ELF-1 (cell line): ENCODE measurements at places on chromosomes 2 and 18.
A peak's percentile ranks its signal among the peaks of the same experiment; 100 is the strongest.

DNA sequence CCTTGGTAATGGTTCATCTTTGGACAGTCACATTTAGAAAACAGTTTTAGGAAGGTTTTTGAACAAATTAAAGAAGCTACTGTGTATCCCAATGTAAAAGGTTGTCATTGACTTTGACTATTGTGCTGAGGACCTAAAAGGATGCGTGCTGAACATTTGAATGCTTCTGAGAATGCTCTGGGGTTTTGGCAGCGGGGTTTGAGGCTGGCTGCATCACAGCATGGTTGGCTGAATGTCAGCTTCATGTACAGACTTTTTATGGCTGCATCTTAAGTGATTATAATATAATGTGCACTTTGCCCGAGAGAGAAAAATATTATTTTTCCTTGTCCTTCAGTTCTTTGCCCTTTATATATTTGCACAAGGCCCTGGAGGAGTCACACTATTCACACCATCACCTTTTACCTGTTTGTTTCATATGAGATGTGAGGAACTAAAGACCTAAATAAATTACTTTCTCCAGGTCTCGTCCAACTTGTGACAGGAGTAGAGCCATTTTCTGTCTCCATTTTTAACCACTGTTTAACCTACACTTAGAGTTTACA, 125.9 kb downstream of the CCDC85A start:
- DNase-seq = no peak

DNA sequence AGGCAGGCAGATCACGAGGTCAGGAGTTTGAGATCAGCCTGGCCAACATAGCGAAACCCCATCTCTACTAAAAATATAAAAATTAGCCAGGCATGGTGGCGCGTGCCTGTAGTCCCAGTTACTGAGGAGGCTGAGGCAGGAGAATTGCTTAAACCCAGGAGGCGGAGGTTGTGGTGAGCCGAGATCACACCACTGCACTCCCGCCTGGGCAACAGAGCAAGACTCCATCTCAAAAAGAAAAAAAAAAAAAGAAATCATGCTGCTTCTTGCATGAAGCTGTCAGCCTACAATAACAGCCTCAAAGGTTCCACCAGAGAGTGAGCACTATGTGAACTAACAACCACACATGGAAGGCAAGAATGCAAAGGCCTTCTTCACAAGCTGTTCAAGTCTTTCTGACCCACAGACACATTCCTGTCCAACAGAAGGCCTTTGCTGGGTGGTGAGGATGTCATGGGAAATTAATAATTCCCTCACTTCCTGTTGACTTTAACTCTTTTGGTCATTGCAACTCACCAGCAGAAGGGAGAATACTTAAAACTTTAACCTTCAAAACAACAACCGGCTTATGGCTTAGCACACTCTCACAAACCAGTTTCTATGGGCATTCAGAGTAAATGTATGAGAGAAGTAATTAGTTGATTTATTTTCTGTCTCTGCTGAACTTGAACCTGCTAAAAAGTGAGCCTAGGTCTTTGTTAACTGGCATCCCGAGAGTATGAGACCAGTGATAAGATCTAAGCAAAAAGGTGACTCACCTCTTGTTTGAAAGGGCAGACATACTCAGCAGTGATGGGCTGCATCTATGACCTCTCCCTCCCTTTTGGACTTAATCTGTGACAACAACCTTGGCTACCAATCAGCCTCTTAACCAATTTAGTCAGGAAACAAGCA, 11.8 kb downstream of the PLEKHM3 start:
- no peak for DNase-seq

GRCh38 chr2:98472132-98472650, 27.5 kb downstream of the INPP4A start:
- no peak for DNase-seq

DNA sequence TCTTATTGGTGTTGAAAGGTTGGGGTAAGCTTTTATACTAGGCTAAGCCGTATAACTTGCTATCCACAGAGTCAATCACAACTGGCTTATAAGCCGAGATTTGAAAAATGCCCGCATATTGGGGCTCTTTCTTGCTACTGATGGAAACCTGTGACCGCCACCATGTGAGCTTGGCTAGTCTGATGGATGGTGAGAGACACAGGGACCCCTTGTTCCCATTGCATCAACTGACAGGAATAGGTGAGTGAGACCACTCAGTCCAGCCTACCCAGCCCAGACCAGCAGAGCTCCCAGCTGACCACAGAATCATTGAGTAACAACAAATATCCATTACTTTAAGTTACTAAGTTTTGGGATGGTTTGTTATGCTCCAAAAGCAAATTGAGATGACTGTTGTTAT, 676.4 kb upstream of the HS6ST1 start:
- DNase-seq = no peak

- DNase-seq = no peak
Measured at GRCh38 chr18:55228191-55228590, 268.9 kb upstream of the CCDC68 start.

DNA sequence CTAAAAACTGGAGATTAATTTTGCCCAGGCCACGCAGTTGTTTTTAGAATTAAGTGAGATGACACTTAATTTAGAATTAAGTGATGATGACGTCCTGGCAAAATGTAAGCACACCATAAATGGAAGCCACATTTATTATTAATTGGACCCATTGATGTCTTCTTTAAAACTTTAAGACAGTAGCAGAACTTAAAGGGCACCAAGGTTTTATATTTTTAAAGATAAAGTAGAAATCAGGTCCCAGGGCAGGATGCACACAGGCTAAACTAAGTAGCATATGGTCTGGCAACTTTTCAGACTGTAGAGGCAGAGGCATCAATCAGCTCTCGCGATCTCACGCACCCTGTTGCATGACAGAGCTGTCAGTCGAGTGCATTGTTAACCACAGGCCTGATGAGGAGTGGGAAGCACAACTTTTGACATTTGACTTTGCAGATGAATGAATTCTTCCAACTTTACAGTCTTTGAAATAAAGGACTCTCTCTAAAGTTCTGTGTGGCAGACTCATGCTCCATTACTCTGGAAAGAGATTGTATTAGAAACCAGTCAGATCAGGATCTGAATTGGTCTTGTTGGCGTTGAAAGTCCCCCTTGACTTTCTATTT, 232.4 kb downstream of the CD226 start:
- DNase-seq = peak; percentile 12

DNA sequence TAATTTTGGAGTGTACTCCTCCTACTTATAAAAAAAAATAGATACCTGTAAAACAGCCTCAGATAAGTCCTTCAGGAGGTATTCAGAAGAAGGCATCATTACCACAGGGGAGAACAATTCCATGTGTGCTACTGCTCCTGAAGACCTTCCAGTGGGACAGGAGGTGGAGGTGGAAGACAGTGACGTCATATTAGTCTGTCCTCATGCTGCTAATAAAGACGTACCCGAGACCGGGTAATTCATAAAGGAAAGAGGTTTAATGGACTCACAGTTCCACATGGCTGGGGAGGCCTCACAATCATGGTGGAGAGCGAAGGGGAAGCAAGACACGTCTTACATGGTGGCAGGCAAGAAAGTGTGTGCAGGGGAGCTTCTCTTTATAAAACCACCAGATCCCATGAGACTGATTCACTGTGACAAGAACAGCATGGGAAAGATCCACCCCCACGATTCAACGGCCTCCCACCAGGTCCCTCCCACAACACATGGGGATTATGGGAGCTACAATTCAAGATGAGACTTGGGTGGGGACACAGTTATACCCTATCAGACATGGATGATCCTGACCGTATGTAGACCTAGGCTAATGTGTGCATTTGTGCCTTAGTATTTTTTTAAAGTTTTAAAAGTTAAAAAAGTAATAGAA, 98.4 kb downstream of the NDUFA10 start:
- DNase-seq = no peak

DNA sequence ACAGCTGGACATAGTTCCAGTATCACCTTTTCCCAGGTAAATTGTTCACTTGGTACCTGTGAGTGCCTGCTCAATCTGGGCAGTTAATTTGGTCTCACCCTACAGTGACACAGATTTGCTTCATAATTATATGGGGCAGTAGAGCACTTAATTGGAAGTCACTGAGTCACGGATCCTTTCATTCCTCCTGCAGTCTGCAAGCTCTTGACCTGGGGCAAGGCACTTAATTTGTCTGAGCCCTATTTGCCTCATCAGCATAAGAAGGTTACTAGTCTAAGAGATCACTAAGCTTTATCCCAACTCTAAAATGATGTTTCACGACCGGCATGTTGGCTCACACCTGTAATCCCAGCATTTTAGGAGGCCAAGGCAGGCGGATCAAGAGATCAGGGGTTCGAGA, 8.9 kb downstream of the FBXO36 start:
- peak; percentile 51 for DNase-seq

DNA sequence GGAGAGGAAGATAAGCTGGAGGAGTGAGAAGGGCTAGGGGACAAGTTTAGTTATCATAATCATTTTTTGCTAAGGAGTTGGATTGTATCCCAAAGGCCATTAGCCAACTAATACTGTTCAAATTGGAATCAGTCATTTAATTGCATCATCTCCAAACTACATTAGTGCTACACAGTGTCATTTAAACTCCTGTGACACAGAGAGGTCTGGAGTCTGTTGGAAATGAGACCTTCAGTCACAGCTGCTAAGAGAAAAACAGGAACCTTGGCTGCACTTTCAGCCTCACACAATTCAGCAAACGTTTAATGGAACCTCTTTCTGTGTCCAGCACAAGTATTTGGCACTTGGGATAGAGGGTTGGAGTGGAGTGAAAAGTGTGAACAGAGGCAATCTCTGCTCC, 175.5 kb upstream of the MGAT5 start:
- DNase-seq = no peak

GRCh38 chr2:196431957-196432356, 207.6 kb upstream of the CCDC150 start:
- DNase-seq = peak; percentile 53

- no peak for DNase-seq
Measured at GRCh38 chr18:12774982-12775381, 72.1 kb downstream of the PSMG2 start.

DNA sequence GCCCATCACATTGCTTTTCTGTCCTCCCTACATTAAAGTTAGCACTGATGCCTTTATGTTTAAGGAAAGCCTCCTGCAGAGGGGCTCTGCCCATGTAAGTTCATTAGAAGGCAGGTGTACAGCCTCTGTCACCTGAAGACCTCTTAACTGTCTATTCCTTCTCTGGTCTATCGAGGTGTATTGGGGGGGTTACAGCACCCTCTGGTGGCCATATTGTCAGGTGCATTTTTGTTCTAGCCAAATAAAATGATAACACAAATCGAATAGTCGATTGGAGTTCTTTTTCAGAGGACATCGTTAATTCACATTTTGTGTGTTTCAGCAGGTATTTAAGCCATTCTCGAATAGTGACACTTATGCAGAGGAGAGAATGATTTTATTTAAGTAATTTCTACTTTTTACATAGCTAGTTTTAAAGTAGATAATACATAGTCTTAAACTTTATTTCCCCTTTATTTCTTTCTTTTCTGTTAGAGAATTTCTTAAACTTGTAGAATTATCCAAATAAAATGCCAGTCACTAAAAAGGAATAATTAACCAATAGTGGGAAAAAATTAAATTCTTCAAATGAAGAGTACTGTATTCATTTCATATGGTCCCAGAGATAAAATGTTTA, 136.8 kb downstream of the NEDD4L start:
- peak; percentile 67 for DNase-seq

DNA sequence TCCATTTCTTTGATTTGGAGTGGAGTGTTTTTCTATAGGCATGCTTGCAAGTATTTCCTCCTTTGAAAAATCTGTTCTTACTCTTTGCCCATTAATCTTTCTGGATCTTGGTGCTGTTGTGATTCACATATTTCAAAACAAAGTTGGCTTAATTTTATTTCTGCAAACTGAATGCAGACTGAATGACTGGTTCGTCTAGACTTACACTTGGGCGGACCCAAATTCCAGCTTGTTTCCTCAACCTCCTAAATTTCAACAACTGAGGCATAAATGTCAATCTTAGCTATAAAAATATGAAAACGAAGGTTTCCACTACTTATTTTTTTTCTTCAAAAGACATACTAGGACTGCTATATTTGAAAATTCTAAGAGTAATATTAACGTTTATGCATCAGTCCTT, 59.0 kb downstream of the ANKRD44 start:
- no peak for DNase-seq

GRCh38 chr18:54263904-54264336, 5.4 kb upstream of the POLI start:
- DNase-seq = no peak

DNA sequence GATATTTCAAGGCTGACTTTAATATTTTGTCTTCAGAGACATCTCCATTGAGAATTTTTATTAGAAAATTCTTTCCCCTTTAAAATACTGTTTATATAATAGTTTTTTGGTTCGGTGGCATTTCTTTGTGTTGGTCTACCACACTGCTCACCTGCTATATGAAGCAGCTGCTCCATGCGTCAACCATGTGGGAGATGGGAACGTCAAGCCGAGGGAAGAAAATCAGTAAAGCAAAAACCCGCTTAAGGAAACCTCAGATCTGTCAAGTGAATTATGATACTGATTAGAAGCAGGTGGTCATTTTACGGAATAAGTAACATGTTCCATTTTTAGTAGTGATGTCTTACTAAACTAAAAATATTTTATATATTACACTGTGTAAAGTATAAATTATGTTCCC, 5.6 kb upstream of the TMEM17 start:
- DNase-seq = no peak

- no peak for DNase-seq
Measured at GRCh38 chr2:229434187-229434586, 163.1 kb upstream of the PID1 start.

DNA sequence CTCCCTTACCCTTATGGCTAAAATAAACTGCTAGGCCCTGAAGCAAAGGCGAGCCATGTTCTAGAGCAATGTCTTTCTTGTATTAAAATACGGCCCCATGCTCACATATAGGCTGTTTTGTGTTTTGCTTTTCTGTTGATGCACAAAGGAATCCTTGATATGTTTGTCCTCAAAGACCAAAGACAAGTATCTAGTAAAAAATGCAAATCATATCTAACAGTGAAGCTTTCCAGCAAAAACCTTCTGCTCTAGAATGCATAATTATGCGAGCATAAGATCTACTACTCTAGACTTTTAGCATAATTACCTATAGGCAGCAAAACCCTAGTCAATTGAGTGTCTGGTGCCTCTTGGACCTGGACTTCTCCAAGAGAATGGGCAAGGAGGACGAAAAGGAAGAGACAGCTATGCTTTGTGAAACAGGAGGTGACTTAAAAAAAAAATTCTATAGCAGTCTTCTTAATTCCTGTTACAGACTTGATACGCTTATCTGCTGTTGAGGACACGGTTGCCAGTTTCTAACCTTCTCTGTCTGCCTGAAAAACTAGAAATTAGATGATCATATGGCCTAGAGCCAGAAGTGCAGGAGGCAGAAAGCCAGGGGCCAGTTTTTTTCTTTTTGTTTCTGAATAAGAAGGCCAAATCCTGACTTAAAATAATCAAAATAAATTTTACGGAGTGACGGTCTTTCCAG, 1.5 kb upstream of the AMMECR1L start:
- DNase-seq = no peak
